ENCODE measurements at places on chromosomes 2 and 18.
A peak's percentile ranks its signal among the peaks of the same experiment; 100 is the strongest.

DNA sequence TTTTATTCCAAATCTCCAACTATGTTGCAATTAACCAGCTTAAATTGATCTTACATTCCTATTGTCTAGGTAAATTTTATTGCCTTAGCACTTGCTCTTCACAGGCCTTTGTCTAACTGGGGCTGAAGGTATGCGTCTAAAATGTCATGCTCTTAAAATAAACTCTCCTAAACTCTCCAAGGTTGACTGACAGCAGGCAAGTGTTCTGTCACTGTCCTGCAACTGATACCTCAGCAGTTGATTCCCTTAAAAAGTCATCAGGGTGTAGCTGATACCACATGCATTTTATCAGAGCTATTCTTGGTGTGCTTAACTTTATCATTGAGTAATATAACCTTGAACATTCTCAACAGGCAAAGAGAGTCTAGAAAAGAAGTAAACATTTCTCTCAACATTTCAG is 680 bp downstream of the TTN start:
- no peak for DNase-seq

DNA sequence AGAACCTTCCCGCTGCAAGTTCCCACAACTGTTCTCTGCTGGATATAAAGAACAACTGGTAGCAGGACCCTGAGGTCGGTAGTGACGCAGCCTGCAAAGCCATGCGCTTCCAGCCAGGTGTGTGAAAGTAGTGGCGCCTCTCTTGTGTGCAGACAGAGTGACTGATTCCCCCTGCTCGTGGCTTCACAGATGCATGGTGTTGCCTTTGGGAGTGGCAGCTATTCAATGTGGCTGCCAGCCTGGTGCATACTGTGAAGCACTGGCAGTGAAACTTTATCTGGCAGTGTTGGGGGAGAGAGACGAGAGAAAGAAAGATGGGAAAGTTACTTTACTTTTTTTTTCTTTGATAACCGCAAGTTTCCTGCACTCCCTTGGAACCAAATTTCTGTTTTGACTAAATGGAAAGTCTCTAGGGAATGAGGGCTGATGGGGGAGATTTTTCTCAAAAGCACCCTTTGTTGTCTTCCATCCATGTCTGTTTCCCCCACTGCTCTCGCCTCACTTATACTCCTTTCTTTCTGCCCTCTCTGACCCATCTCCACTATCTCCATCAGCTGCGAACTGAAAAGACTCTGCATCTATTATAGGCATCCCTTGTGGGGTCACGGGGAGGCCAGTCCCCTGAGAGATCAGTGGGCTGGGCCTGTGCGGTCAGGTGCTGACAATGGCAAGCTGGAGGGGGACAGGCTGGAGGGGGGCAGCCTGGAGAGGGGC is 90.0 kb upstream of the TNP1 start:
- DNase-seq = no peak

GRCh38 chr2:35651688-35652323 is 703.8 kb upstream of the CRIM1 start:
- no peak for DNase-seq

- DNase-seq = no peak
Measured at GRCh38 chr2:155100261-155100660, 401.8 kb downstream of the KCNJ3 start.

DNA sequence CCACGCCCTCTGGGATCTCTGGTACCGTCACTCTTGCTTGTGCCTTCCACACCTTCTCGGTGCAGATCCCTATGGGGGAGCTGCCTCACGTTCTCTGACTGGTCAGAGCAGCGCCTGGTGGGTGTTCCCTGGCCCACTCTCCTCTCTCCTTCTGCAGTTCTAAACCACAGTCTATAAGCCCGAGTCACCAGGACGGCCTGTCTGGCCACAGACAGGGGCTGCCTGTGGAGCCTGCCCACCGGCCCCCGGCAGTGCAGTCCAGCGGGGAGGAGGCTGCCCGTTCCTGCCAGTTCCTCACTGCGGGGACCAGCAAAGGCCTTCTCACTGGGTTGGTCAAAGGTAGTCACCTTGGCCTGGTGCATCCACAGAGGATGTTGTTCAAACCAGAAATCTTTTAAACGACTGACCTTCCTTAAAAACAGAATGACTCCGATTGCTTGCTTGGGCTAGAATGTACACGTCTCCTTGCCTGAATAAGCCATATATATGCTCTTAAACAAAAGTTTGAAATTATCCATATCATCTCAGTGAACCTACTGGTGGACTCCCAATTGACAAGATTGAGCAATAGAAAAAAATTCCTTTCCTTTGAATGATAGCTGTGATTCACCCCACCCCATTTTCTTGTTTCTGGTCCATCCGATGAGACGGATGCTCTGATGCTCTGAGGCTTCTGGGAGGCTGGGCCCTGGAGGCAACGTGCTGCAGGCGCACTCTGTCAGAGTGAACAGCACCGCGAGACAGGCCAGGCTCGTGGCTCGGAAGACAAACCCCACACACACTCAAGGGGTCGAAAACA is 61.2 kb downstream of the RALBP1 start:
- DNase-seq = no peak

GRCh38 chr2:159922563-159922962 is 124.6 kb upstream of the CD302 start:
- no peak for DNase-seq

DNA sequence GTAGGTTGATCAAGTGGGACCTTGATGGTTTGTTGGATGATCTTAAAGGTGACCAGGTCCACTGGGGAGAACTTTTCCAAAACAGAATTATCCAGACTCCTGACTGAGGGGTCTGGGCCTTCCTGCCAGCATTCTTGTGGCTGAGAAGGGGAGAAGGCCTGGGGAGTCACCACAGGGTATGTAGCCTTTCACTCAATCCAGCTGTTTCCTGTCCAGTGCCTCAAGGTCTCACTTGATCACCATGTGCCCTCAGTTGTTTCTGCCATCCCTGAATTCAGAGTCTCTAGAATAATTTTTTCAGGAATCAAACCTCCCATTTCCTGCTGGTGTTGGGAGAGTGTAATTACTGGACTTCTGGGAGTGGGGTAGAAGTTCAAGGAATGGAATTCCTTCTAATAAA is 54.4 kb upstream of the TANC1 start:
- DNase-seq = no peak

- no peak for DNase-seq
Measured at GRCh38 chr2:83899271-83899670, 559.8 kb downstream of the SUCLG1 start.

GRCh38 chr2:142104134-142104758 is 26.6 kb downstream of the LRP1B start:
- no peak for DNase-seq

- DNase-seq = no peak
Measured at GRCh38 chr2:103656558-103656957, 894.7 kb downstream of the TMEM182 start.

DNA sequence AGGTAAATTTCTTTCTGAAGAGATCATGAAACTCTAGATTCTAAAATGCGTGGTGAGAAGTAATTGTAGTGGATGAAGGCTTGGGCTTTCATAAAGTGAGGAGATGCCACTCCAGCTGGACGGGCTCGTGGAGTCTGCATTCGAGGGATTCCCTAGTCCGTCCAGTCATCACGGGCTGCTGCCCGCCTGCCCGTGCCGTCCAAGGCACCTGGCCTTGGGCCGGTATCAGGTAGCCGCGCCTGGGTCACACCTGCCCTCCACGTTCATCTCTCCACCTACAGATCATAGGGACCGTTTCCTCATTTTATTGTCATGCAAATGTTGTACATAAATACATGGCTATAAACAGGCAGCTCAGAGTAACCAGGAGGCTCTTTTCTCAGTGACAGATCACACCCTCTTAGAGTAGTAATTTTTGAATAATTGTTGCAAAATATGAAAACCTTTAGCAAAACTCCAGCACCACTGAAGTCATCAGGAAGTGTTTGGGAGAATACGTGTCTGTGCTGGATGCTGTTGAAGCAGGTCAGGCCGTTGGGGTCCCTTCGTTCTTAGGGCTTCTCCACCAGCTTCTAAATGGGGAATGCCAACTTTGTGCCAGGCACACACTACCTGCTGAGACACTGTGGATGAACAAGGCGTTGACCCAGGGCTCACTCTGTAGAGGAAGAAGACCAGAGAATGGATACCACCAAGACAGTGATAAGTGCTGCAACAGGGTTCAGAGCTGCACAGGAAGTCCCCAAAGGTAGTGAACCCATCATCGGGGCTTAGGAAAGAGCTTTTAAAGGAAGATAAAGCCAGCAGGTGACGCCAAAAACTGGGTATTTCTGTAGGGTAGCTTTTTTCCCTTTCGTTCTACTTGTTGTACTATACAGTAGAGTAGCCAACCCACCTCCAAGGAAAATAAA is 112.5 kb downstream of the FAM210A start:
- no peak for DNase-seq

DNA sequence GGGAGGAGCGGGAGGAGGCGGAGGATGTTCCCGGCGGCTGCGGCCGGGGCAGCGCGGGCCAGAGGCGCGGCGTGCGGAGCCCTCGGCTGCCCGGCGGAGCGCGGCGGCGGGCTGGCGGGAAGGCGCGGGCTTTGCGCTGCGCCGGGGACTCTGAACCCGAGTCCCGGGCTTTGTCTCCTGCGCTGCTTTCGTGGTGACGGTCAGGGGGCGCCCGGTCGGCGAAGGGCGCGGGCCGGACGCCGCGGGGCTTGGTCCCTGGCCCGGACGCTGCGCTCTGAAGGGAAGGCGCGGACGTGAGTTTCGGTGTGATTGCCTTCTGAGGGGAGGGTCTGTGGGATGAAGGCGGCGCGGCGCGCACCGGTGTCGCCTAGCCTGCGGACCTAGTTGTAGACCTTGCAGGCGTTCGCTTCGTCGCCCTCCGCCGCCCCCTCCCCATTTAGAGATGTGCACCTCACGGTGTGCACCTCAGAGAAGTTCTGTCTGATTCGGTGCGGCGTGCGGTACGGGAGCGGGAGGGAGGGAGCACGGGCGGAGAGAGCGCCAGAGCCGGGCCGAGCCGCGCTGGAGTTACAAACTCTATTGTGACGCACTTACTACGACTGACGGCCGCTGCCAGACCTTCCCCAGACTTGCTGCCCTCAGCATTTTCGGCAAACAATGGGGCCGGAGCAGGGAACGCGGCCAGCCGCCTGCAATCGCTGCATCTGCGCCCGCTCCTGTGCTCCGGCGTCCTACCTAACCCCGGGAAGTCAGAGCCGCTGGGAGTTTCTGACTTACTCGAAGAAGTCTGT is 2.1 kb downstream of the BCL2L11 start:
- DNase-seq = peak; percentile 21

- DNase-seq = no peak
Measured at GRCh38 chr2:128640166-128640844, 321.6 kb upstream of the HS6ST1 start.

DNA sequence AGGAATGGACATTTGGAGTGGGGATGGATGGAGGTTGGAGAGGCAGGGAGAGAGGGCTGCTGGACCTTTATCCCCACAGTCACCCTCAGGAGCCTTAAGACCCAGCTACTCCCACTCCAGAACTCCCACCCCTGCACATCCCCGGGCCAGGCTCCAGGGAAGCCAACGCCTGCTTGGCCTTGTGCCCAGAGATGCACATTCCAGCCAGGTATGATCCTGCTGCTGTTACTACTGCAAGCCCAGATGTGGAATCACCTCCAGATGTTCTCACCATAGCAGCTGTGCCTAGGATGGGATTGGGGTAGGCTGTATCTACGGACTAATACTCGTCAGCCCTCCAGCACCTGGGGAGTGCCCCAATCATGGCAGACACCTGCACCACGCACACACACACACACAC is 71.7 kb downstream of the ZFP36L2 start:
- DNase-seq = no peak

DNA sequence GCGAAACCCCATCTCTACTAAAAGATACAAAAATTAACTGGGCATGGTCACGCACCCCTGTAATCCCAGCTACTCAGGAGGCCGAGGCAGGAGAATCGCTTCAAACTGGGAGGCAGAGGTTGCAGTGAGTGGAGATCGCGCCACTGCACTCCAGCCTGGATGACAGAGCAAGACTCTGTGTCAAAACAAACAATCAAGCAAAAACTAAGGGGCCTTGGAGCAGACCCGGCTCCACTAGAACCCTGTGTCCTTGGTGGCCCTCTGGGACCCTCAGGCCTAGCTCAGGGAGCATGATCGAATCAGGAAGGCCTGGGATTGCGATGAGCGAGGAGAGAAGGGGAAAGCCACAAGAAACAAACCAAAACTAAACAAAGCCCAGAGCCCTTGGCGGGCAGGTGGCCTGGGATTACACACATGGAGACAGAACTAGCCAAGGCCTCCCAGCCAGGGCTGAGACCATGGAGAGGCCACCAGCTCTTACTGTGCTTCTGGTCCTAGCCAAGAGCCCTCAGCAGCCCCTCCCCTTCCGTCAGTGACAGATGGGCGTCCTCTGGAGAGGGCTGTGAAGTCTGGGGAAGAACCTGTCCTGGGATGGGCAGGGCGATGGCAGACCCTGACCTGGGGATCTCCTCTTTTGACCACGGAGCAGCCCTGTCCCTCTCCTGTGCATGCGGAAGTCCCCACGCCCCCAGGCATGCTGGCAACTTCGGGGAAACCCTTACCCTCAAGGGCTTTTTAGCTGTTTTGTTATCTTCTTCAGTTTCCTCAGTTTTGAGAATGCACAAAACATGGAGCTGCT is 27.4 kb upstream of the CATIP start:
- no peak for DNase-seq

- DNase-seq = no peak
Measured at GRCh38 chr2:104755026-104755878, 98.7 kb upstream of the POU3F3 start.

- DNase-seq = no peak
Measured at GRCh38 chr18:21660078-21660477, 44.5 kb downstream of the ABHD3 start.

DNA sequence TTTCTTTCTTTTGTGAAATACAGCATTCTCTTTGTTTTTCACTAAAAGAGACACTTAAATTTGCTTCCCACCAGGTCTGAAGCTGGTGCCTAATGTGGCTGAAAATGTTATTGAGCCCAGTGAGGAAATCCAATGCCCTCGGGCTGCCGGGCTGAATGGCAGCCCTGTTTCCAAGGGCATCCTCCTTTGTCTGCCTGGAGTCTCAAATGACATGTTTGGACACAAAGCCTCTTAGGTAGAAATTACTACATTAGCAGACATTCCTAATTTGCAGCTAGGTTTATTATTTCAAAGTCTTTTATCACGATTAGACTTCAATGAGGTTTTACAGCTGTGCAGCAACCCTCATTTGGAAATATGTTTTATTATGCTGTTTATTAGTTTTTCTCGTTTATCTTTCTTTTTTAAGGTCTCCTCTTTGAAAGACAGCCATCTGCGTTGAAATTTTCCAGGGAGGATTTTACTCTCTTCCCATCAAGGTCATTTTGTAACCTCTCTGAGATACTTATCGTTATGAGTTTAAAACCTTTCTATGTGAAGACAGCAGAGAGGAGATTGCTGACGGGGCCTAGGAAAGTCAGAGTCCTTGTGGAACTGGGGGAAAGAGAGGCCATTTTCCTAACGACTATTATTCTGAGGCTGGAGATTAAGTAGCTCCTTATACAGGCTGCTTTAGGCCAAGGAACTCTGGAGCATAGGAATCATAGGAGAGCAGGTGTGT is 59.0 kb upstream of the ZNF532 start:
- DNase-seq = no peak

DNA sequence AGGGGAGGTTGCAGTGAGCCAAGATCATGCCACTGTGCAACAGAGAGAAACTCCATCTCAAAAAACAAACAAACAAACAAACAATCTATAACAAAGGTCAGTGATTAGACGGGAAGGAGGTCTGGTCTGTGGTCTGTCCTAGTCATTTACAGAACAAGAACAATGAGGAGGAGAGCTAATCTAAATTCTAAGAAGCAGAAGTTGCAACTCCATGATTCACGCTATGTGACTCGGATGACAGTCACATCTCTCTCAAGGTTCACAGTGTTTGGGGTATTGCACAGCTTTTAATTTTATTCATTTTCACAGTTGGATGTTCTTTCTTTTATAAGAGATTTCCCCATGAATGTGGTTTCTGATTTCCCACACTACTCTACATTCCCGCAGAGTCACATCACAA is 218.7 kb upstream of the PIEZO2 start:
- DNase-seq = no peak

Data from activated T-helper 1 cell treated with anti-CD3 and anti-CD28 coated beads, Interleukin-12 subunit alpha, Interleukin-12 subunit beta, Interleukin-2, Interleukin-4 antibody, amounts not matched to agents 30 ng/mL and 10 ng/mL and 1 ng/mL, durations not matched to agents 14 hours and 24 hours and 36 hours (primary cell).